ENCODE measurements at places on chromosomes 13 and 19.

DNA sequence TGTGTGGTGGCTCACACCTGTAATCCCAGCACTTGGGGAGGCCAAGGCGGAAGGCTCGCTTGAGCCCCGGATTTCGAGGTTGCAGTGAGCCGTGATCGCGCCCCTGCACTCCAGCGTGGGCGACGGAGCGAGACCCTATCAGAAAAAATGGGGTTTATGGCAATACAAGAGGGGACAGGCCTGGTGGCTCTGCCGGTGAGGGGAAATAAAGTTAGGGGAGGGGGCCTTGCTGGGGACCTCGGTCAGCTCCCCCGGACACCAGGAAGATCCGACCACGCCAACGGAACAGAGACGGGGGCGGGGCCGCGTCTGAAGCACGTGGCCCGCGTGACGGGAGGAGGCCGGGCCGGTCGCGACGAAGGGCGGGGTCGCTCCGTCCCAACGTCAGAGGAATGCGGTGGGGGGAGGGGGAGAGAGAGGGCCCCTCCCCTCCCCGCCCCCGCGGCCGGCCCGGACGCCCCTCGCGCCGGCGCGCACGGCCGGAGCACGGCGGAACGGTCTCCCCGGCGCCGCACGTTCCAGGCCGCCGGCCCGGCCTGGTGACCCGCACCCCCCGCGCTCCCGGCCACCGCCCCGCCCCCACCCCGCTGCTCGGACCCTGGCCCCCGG is 1.9 kb upstream of the HNRNPL start:
- DNase-seq, result peak; percentile 91

DNA sequence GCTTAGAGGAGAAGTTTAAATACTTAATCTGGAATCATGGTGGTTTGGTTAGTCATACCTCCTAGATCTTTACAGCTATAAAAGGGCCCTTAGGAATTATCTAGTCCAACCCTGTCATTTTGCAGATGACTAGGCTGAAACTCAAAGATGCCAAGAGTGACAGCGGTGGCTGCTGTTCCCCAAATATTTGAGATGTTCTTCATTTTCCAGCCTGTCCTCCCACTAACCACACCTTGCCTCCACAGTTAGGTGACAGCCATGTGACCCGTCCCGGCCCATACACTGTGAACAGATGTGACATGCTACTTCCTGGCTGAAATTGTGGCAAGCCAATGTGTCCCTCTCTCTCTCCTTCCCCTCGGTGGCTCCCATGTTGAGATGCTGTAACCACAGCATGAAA is 225.5 kb upstream of the IPO5 start:
- no peak for DNase-seq

DNA sequence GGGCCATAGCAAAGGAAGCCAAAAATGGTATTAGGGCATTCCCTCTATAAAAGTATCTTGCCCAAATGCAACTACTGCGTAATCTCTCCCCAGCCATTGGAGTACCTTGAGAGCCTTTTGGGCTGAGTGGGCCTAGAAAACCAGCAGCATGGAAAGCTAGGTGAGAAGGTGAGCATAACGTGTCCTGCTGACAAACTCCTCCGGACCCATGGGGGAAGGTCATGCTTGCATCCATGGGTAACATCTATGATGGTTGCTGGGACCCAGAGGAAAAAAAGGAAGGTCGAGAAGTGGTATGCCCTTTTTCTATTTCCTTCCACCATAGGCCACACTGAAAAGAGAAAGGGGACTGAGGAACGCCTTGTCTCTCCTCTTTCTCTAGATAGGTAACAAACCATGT is 57.4 kb downstream of the ZNF728 start:
- no peak for DNase-seq

- DNase-seq, result no peak
Measured at GRCh38 chr13:24097667-24098066, 62.9 kb upstream of the SPATA13 start.

DNA sequence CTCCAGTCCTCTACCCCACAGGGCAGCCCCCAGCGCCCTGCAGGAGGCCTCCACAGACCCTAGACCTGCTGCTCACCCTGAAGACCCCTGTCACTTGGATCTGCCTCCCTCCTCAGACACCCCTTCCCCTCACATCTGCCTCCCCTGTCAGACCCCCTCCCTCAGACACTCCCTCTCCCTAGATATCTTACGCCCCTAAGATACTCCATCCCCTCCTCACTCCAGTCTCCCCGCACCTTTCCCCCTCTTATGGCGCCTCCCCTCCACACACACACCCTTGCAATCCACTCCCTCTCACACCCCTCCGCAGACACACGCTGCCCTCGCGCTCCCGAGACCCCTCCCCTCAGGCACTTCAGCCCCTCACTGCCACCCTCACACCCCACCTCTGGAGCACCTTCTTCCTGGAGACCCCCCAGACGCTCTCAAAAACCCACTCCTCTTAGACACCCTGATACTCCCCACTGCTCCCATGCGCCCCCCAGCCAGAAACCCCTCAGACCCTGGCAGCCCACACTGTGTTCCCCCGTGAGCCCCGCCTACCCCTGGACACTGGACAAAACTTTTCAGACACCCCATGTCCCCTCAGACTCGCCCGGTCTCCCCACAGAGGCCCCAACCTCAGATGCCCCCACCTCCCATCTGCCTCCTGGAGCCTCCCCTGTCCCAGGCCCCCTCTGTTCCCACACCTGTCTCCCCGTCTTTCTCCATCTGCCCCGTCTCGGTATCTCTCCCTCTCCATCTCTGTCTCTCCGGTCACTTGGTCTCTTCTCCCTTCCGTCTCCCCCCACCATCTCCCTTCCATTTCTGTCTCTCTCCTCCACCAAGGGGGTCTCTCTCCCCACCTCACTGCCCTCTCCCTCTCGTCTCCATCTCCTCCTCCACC is 14.5 kb downstream of the ERFL start:
- DNase-seq, result no peak

DNA sequence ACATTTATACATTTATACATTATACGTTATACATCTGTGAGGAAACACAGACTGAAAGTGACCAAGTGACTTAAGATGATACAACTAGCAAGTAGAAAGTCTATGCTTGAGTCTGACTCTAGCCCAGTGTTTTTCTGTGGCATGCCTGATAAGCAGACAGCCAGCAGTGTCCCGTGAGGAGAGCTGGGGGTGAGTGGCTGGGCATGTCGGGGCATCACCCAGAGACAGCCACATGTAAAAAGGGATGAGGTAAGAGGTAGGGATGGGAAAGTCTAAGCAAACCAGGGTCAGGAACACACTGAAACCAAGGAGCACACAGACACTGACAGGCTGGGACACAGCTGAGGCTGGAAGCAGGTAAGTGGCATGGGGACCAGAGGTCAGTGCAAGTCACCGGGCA is 333.2 kb downstream of the FOXO1 start:
- DNase-seq, result no peak

DNA sequence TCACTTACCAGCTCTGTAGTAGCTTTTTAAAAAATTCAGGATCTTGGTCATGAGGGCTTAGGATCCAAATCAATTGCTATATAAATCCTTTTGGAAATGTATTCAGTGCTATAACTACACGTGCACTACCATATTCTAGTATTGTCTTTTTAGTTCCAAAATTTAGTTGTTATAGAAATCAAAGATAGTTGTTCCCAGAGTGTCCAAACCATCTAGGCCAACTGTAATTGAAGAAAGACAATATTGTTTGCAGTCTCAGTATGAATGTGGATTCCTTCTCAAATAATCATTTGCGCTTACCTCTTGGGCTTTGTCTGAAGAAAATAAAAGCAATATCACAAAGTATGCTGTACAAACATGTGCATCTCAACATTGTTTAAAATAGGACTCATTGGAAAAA is 184.1 kb upstream of the EDNRB start:
- no peak for DNase-seq

All from WTC11 (cell line).